GM23338 (cell line): ENCODE measurements at places on chromosomes 1 and 21.
A peak's percentile ranks its signal among the peaks of the same experiment; 100 is the strongest.

- H3K36me3 ChIP-seq = no peaks in the 10 kb centered on the region
- H3K4me3 ChIP-seq = no peak overlapping the region
- H3K27ac ChIP-seq = no peak overlapping the region
These were observed 36.6 kb downstream of the PTGS2 start for GRCh38 chr1:186643614-186644013.

- no peak for DNase-seq
- H3K4me3 ChIP-seq = no peak overlapping the region
- H3K27me3 ChIP-seq = no peaks in the 10 kb centered on the region
- no peak overlapping the region for H3K27ac ChIP-seq
These were observed 256.4 kb downstream of the KCNJ6 start for GRCh38 chr21:37659874-37660273.

- DNase-seq = no peak
- no peak overlapping the region for H3K27ac ChIP-seq
- H3K4me3 ChIP-seq = no peak overlapping the region
- H3K4me1 ChIP-seq = 0 out of 2 replicates have a peak, but pooled peaks cover 14% of the 10 kb centered on the region
- H3K36me3 ChIP-seq = no peaks in the 10 kb centered on the region
These were observed 2.3 kb upstream of the LYPLAL1 start for GRCh38 chr1:219171192-219171935.

DNA sequence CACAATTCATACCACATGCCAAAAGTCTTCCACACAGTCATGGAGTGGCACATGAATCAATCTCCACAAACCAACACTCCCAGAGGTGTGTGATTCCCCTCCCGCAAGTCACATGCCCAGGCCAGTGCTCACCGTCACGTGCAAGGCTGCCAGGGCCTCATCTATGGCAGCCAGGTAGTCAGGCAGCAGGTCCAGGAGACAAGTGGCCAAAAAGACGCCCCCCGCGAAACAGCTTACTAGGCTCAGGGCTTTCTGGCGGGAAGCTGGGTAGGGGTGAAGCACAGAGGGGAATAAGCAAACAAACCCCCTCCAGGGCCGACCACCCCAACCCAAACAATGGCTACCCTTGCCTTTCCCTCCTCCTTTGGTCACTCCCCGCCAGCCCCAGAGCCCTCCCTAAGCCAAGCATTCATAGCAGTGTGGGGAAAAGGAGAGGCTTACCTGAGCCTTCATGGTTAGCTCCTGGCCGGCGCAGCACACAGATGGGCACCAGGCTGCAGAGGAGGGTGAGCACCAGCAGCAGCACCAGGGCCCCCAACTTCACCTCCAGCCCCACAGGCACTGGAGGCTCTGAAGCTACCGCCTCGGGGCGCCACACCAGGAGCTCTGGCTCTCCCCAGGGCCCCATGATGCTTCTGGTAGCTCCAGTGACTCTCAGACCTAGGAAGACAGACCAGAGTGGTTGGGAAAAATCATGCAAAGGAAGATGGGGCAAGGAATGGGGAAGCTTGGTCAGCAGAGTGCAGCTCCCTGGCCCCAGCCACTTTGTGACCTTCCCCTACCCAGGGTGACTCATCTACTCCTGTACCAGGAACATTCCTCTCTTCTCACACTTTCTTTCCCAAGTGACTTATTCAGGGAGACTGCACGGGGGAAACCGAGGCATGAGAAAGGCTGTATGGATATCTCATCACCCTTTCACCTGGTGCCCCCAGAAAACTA lies 978 bp downstream of the SLC39A1 start:
- peaks cover 41% of the 10 kb centered on the region for H3K4me1 ChIP-seq
- H3K4me3 ChIP-seq = peak overlapping the region; percentile 83
- H3K27me3 ChIP-seq = no peaks in the 10 kb centered on the region

DNA sequence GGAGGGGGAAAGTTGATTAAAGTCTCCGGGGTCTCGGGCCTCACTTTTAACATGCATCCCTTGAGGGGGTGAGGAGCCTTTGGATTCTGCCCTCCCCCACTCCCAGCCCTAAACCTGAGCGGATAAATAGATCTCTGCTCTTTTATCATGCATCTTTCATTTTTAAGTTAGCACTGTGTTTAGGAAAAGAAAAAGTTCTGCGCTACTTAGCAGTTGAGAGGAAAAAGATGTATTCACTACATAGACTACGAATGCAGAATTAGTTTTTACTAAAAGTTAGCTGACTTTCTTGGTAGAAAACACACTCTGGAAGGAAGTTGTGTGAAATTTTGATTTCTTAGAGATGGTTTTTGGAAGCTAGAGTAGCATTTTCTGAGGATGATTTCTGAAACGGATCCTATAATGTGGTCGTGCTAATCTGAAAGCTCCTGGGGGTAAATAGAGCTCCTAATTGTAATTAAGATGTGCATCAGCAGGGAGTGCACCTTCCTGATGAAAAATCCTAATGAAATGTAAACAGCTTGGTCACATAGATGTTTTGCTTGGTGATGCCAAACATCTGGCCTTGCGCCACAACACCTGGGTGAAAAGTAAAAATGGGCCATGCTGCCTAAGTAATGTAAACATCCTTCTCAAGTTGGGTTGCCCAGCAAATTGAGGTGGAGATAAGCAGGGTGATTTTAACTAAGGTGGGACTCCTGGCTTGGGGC lies 1.8 kb downstream of the ROR1 start:
- peak overlapping the region; percentile 98 for H3K27ac ChIP-seq
- peaks cover 66% of the 10 kb centered on the region for H3K4me1 ChIP-seq

- H3K36me3 ChIP-seq = no peaks in the 10 kb centered on the region
- H3K27me3 ChIP-seq = no peaks in the 10 kb centered on the region
- DNase-seq = no peak
These were observed 7.1 kb downstream of the ZYG11B start for GRCh38 chr1:52733368-52733767.

DNA sequence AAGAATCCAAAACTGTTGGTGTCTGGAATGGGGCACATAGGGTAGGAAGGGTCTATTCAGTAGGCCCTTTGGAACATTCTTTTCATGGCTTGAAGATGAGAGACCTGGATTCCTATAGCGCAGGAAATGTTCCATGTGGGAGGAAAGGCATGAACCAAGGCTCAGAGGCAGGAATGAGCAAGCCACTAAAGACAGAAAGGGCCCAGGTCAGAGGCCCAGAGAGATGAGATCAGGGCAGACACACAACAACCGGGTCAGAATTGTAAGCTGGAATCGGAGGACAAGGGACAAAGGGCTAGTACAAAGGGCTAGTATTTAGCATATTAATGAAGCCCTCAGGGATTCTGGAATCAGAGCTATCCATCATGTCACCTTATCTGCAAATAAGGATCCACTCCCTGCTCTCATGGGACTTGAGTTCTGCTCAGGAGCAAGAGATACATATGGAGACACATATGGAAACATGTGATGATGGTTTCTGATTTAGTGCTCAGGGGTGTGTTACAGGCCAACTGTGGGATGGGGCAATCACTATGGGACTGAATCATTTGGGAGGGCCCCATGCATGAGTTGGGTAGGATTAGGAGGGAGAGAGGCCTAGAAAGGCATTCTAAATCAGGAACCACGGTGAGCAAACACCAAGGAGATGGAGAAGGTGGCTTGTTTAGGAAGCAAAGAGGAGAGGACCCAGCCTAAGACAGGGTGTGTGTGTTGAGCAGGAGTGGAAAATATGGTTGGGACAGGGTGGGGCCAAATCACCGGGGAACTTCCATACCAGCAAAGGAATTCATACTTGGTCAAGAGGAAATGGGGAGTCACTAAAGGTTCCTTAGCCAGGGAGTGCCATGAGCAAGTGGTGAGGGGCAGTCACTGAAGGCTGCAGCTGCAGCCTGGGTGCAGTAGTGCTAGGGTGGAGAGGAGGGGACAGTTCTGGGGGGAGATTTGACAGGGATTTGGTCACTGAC lies 8.6 kb downstream of the NECTIN4 start:
- peaks cover 8% of the 10 kb centered on the region; the same call in 1 of the 2 replicates for H3K4me1 ChIP-seq
- H3K27me3 ChIP-seq = no peaks in the 10 kb centered on the region
- no peak for DNase-seq
- no peak overlapping the region for H3K27ac ChIP-seq
- no peak overlapping the region for H3K4me3 ChIP-seq
- H3K36me3 ChIP-seq = no peaks in the 10 kb centered on the region

DNA sequence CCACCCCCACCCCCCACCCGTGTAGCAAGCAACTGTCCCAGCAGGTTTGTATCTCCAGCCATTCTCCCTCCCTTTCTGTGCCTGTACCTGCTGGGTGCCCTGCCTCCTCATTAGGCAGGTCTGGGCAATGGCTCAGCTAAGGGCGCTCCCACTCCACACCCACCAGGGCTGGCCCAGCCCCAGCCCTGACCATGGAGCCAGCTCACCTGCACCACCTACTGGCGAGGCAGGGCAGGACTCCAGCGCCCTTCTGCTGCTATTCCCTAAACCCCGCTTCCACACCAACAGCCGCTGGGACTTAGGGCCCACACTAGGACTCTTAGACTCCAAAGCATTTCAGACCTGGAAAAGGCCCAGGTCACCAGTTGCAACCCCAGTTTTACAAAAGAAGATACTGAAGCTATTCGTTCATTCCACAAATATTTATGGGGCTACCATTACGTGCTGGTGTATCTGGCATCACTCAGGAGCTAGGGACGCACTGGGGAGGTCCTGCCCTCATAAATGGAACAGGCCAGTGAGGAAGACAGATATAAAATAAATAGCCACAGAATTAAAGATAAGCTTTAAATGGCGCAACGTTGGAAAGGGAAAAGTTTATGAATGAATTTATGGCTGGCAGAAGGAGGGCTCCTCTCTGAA lies 24.0 kb downstream of the PGLYRP3 start:
- H3K4me3 ChIP-seq = no peak overlapping the region
- H3K4me1 ChIP-seq = no peaks in the 10 kb centered on the region
- no peaks in the 10 kb centered on the region for H3K27me3 ChIP-seq
- peak; percentile 75 for DNase-seq
- no peaks in the 10 kb centered on the region for H3K36me3 ChIP-seq
- H3K27ac ChIP-seq = no peak overlapping the region

- peaks cover 13% of the 10 kb centered on the region for H3K4me1 ChIP-seq
- peak; percentile 23 for DNase-seq
- H3K27ac ChIP-seq = no peak overlapping the region; the same call in 1 of the 2 replicates
These were observed 6.4 kb downstream of the MT1HL1 start for GRCh38 chr1:236997882-236998281.

- no peaks in the 10 kb centered on the region for H3K27me3 ChIP-seq
- no peak for DNase-seq
- H3K36me3 ChIP-seq = no peaks in the 10 kb centered on the region
- H3K27ac ChIP-seq = no peak overlapping the region
These were observed 45.5 kb downstream of the CACHD1 start for GRCh38 chr1:64515427-64515826.

GRCh38 chr21:45383111-45383614 lies 21.8 kb upstream of the COL18A1 start:
- DNase-seq = no peak
- no peaks in the 10 kb centered on the region for H3K27me3 ChIP-seq
- no peaks in the 10 kb centered on the region for H3K36me3 ChIP-seq
- H3K4me3 ChIP-seq = no peak overlapping the region
- H3K27ac ChIP-seq = no peak overlapping the region
- H3K4me1 ChIP-seq = no peaks in the 10 kb centered on the region; the same call in 1 of the 2 replicates

DNA sequence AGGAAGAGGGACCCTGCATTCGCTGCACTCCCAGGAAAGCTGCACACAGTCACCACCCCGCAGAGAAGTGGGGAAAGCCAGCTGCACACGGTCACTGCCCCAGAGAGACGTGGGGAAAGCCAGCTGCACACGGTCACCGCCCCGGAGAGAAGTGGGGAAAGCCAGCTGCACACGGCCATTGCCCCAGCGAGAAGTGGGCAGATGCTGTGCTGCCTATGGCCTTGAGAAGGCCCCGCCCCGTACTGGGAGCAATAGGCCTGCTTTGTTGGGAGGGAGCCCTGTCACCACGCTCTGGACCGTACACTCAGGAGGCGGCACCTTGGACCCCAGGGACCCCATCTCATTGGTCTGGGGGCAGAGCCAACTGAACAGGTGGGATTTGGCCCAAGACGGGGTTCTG lies 4.3 kb upstream of the GPR153 start:
- peaks cover 13% of the 10 kb centered on the region for H3K27me3 ChIP-seq
- no peaks in the 10 kb centered on the region; the same call in 1 of the 2 replicates for H3K4me1 ChIP-seq
- H3K27ac ChIP-seq = no peak overlapping the region
- DNase-seq = no peak
- no peak overlapping the region for H3K4me3 ChIP-seq

DNA sequence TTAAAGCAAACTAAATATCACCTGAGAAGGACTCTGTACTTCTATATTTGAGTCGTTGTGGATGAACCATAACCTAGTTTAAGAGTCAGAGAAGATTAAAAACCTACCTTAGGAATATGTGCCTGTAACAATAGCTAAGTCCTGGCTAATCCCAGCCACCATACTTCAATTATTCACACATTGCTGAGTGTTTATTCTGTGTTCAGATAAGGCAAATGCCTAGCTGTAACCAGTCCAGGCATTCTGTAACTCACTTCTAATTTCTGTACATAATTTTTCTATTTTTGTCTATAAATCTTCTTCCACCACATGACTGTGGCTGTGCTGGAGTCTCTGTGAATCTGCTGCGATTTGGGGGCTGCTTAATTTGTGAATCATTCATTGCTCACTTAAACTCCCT lies 441.9 kb upstream of the ADAMTS5 start:
- no peak overlapping the region for H3K27ac ChIP-seq
- no peak for DNase-seq
- no peaks in the 10 kb centered on the region for H3K36me3 ChIP-seq
- no peaks in the 10 kb centered on the region for H3K27me3 ChIP-seq

DNA sequence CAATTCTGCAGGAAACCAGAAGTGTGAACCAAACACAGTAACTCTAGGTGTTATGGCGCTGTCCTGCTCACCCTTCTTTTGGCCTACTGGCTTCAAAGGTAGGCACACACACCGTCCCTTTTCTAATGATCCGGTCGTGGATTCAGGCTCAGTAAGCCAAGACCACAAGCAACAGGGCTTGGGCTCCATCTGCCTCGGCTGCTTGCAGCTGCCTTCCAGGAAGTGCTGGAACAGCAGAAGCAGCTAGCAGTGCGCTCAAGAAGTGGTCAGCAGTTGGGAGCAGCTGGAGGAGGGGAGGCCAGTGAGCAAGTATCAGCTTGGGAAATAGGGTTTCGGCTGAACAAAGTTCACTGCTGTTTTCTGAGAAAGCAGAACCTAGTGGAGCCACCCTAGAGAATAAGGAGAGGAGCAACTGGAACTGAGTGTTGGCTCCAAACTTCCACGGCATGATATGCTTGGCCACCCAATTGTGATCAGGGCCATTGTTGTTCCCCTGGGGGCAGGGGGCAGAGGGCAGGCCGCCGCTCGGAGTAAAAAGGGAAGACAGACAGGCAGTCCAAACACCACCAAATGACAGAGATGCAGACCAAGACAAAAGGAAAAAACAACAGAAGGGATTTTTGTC lies 173.4 kb downstream of the TOMM20 start:
- peaks cover 32% of the 10 kb centered on the region for H3K4me1 ChIP-seq
- DNase-seq = no peak
- H3K27me3 ChIP-seq = no peaks in the 10 kb centered on the region
- H3K36me3 ChIP-seq = no peaks in the 10 kb centered on the region
- no peak overlapping the region for H3K4me3 ChIP-seq

GRCh38 chr1:246667773-246668172 lies 56.4 kb upstream of the SCCPDH start:
- H3K4me1 ChIP-seq = no peaks in the 10 kb centered on the region
- no peaks in the 10 kb centered on the region for H3K27me3 ChIP-seq
- no peak overlapping the region for H3K4me3 ChIP-seq
- no peak for DNase-seq
- H3K36me3 ChIP-seq = no peaks in the 10 kb centered on the region

GRCh38 chr1:35269201-35269988 lies 886 bp downstream of the ZMYM4 start:
- peak; percentile 31 for DNase-seq
- H3K4me1 ChIP-seq = peaks cover 23% of the 10 kb centered on the region
- no peaks in the 10 kb centered on the region; the same call in 1 of the 2 replicates for H3K36me3 ChIP-seq
- H3K27me3 ChIP-seq = no peaks in the 10 kb centered on the region

- no peaks in the 10 kb centered on the region for H3K27me3 ChIP-seq
- no peak overlapping the region for H3K27ac ChIP-seq
These were observed 354.3 kb upstream of the NEGR1 start for GRCh38 chr1:72636631-72637030.
